Activated CD4-positive, alpha-beta T cell treated with anti-CD3 and anti-CD28 coated beads, Interleukin-10, Interleukin-2, amounts not matched to agents 100 ng/mL and 50 ng/mL, durations not matched to agents 16 hours and 8 hours (primary cell): ENCODE measurements at places on chromosomes 2 and 18.

DNA sequence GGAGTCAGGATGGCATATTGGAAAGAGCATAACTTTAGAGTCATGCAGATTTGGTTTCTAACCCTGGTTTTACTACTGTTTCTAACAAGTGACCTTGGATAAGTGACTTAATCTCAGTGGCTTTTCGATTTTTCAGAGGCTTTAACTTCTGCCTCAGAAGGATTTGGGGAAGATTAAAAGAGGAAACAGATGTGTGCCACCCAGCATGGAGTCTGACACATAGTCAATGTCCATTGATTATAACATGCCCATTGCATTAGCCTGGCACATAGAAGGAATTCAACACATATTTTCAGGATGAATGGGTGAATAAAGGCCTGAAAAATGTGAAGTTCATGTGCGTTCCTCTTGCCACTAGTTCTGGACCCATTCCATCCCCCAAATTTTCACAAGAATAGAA lies 438.2 kb downstream of the EPHA4 start:
- DNase-seq = no peak

DNA sequence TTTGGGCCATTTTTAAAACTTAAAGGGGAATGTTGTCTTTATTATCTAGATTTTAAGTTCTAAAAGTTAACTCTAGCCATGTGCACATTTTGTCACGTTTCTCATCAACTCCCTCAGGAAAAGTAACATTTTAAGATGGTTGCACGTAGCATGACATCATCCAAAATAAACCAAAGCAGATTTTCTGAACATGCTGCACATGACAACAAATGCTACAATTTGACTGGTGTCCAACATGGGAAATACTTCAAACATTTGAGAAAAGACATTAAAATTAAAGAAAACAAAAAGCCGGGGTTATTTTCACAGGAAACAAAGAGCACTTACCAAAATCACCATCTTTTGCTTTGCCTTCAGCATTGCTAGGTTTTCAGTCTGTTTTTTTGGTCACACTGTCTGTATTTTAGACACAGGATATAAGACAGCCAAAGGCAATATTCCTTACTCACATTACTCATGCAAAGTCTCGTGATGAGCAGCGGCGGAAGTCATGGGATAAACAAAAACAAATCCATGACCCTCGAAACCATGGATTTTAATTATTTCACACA lies 51.3 kb upstream of the RND3 start:
- DNase-seq = no peak

GRCh38 chr2:106700616-106701015 lies 185.4 kb downstream of the ST6GAL2 start:
- no peak for DNase-seq

DNA sequence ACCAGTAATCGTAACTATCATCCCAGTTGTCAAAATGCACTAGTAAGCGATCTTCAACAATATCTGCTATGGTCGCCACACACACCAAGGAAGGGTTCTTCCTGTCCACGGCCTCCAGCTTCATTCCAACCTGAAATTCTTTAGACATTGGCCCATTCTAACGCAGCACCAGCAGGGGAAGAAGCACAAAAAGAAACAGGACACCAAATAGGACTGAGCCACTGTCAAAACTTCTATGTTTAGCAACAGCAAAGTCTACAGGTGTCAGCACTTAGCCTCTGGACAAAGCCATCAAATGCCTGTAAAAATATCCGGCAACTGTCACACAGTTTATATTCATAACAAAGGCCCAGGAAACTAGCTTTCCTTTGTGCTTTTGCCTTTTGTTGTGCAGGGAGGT lies 175.0 kb downstream of the L3MBTL4 start:
- DNase-seq = no peak

- no peak for DNase-seq
These were observed 1.2 kb upstream of the OTX1 start for GRCh38 chr2:63049211-63049969.

DNA sequence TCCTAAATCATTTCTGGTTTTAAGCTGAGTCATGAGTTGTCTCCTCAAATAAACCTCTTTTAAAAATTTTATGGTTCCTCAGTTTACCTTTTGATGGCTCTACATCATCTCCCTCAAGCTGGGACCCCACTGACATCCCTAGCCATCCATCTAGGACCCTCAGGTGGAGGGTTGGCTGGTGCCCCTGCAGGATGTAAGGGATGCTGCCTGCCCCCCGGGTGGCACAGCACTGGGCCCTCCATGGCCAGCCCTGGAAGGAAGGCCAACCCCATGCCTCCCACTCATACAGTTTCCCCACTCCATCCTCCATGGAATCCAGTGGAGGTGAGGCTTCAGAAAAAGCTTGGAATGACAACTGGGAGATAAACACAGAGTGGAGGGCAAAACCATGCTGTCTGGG lies 17.2 kb upstream of the GPC1 start:
- no peak for DNase-seq

DNA sequence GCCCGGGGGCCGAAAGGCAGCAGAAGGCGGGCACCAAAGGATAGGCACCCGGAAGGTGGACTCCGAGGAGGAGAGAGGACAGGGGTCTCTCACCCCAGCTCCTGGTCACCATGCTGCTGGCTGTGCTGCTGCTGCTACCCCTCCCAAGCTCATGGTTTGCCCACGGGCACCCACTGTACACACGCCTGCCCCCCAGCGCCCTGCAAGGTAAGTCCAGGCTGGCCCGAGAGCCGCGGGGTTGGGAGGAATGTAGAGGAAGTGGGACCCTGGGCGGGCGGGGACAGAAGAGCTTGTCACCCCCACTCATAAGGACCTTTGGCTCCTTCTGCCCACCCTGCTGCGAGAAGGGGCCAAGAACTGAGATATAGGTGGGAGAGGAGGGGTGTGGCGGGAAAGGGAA lies 301 bp downstream of the PRSS56 start:
- no peak for DNase-seq

DNA sequence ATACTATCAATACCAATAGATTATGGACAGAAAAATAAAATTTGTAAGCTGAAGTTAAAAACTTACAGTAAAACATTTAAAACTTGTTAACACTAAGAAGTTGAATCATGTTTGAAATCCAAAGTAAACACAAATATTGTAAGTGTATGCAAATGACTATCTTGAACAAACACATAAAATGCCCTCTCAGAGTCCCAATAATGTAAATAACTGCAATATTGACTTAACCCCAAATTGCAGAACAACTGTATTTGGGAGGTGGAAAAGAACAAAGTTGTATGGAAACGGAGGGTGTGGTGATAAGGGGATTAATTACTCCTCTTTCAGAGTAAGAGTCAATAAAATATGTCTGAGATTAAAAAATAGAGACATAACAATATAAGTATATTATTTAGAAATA lies 140.0 kb upstream of the NOL4 start:
- no peak for DNase-seq

- no peak for DNase-seq
These were observed 52.8 kb downstream of the MYO7B start for GRCh38 chr2:127588241-127588640.

DNA sequence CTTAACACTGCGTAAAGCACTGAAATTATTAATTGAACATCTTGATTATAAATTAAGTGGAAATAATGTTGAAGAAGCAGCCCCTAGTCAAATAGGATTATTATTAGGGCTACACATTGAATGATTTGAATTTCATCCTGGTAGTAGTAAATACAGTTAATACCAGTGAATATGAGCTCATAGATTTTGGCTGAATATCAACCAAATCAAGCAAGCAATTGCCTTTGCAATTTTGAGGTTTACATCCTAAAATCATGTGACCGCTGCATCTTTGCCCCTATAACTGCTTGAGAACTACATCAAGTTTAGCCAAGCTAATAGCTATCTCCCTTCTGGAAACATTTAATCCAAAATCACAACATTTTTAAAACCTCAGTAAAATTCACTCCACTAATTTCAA lies 801.2 kb upstream of the PIK3C3 start:
- DNase-seq = no peak

GRCh38 chr2:141201016-141201565 lies 929.7 kb downstream of the LRP1B start:
- no peak for DNase-seq

DNA sequence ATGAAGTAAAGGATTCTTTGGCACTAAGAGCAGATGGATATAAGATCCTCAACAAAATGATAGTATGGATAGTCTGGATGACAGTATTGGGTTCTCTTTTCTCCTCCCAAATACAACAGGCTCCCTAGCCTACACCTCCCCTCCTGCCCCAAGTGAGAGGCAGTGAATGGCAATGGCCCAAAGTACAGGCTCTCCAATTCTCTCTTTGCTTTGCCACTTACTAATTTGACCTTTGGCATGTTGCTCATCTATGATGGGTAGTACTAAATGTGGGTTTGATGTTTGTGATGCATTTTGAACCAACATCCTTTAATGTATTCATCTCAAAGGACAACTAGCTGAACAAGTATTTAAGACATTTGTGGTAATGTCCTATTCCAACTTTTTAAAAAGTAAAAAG lies 65.9 kb downstream of the EIF5B start:
- DNase-seq = no peak

GRCh38 chr18:79940814-79941472 lies 10.5 kb downstream of the SLC66A2 start:
- no peak for DNase-seq

- DNase-seq = no peak
These were observed 278.3 kb upstream of the LRATD1 start for GRCh38 chr2:14354231-14354630.

GRCh38 chr2:65530547-65531320 lies 98.3 kb upstream of the SPRED2 start:
- no peak for DNase-seq

DNA sequence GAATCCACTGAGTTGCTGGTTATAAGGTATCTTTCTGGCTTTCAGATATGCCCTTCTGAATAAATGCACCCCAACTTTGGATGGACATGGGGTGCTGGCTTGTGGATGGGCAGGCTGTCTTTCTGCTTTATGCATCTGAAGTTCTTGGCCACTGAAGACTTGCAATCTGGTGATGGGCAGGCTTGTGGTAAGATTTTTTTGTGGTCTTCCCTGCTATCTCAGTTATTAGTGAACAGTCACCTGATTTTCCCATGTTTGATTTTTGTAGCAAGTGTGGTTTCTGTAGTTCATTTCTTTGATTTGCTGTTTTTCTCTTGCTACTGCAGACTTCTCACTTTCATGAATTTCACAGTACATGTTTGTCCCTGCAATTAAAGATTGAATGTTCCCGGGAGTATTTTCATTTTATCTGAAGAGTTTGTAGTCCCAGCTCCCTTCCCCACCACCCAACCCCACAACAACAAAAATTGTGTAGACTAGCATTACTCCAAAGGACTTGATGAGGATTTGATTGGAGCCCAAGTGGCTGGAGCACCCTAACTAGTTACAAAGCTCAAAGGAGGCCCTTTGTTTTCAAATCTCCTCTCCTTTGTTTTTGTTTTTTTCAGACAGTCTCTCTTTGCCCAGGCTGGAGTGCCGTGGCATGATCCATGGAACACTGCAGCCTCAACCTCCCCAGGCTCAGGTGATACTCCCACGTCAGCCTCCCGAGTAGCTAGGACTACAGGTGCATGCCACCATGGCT lies 63.6 kb upstream of the MGAT5 start:
- no peak for DNase-seq

GRCh38 chr2:9984217-9984739 lies 32.8 kb downstream of the GRHL1 start:
- peak; percentile 56 for DNase-seq

DNA sequence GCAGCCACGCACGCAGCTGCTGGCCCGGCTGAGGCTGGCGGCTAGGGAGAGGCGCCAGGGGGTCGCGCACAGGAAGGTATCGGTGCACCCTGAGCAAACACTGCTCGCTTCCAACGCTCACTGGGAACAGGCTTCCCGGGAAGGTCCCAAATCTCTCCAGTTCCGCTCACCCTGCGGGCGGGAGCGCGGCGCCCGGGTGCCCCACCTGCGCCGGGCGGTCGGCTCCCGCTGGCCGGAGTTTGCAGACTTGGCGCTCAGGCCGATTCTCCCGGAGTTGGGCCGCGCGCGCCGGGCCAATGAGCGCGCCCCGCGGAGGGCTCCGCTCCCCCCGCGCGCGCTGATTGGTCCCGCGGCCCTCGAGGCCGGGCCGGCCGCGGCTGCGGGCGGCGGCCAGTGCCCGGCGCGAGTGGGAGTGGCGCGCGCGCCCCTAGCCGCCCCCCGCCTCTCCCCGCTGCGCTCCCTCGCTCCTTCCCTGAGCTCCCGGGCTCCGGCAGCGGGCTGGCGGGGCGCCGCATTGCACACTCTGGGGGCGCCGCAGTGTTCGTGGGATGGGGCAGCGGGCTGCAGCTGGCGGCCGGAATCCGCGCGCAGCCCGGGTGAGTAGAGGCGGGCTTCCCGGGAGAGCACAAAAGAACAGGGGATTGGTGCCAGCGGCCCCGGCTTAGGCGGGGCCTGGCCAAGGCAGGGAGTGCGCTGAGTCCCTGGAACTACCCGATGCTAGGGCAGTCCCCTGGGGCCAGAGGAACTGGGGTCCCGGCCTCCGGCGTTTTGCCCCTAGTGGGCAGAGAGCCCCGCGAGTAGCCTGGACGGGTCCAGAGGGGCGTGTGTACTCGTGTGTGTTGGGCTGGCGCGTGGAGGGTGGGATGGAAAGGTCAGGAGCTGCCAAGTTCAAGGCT lies at the start of gene LYPD6:
LYPD6 (plus strand) TSS at position 461 of the 896 bp plus-strand sequence. CDS start 107,122 bp downstream, outside the sequence.
- no peak for DNase-seq

DNA sequence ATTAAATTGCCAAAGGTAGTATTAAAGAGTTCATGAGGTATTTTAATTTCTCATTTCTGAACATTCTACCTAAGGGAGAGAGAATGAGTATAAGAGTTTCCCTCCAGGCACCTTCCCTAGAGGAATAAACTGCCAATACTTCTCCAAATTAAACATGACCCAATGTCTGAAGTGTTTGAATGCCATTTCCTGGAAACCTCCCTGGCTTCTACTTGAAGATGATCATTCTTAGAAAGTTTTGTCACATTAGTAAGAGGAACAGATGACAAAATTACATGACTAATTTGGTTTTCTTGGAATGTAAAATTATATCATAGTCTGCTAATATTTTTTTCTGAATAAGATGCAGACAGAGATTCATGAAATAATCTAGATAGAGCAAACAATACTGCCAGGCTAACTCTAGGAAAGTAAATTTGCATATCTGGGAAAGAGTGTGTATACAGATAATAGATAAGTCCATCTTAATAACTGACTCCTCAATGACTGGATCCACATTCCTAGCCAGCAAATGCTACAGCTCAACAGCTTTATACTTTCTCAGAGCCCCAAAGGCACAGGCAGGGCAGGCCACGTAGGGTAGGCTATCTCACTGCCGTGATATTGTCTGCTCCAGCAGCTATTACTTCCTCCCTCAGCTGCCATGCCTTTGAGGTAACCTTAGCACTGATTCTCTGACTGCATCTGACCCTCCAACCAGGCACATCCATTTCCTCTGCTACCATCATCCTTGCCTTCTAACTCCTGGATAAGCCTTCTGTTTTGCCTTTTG lies 630.8 kb upstream of the PIK3C3 start:
- no peak for DNase-seq

GRCh38 chr2:196277002-196277401 lies 105.6 kb upstream of the STK17B start:
- DNase-seq = peak; percentile 57

- no peak for DNase-seq
These were observed 444.5 kb upstream of the SLC8A1 start for GRCh38 chr2:40896358-40896757.

DNA sequence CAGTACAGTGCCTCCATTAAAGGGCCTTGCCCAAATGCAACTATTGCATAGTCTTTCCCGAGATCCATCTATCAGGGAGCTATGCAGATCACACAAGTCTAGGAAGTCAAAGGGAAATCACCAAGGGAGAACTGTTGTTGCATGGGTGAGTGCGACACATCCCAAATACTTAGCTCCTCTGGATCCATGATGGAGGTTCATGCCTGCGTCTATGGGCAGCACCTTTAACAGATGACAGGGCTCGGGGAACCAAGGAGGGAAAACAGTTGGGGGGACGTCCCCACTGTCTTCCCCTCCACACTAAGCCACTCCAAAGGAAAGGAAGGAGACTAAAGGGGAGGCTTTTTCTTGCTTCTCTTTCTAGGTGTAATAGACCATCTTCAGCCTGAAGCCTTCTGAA lies 552.8 kb upstream of the PKDCC start:
- DNase-seq = no peak
